ENCODE measurements at places on chromosomes 7 and 10.

- no peak for DNase-seq
Measured at GRCh38 chr10:11746883-11747539, 4.8 kb downstream of the ECHDC3 start.

DNA sequence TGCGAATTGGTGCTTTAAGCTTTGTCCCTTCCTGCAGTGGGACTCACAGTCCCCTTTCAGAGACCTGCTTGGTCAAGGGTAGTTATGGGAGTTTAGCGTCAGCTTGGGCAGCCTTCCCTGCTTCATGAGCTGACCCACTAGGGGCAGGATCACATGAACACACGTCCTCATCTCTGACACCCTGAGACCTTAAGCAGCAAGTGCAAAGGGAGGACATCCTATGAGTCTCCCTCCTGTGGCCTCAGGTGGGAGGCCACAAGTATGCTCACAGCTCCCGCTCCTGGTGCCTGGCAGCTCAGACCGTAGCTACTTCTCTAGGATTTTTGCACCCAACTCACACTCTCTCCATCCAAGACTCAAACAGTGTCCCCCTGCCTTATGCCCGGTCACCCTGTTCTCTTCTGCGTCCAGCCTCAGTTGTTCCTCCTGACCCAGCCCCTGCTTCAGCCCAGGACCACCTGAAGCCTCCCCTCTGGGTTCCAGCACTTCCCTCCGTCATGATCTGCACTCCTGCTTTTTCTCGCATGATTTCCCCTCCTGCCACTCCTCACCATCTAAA lies 136.6 kb upstream of the FAM20C start:
- no peak for DNase-seq

- DNase-seq = no peak
Measured at GRCh38 chr10:8389630-8390029, 335.1 kb downstream of the GATA3 start.

DNA sequence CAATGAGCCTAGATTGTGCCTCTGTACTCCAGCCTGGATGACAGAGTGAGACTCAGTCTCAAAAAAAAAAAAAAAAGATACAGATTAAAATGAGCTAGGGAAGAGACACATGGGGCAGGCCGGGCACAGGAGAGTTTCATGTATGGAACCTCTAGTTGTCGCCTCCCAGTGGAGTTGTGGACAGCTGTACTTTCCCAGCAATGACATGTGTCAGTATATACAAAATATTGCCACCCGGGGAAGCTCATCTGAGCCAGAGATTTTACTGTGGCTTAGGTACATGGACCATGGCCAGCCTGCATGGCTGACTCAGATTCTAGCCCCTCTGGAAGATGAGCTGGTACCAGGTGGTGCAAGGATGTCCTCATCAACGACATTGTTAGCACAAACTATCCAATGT lies 87.4 kb downstream of the COL26A1 start:
- DNase-seq = no peak

GRCh38 chr10:29119374-29119773 lies 169.5 kb upstream of the LYZL1 start:
- DNase-seq = no peak

GRCh38 chr10:65032867-65033769 lies 1511.9 kb downstream of the REEP3 start:
- DNase-seq = no peak

GRCh38 chr10:45470098-45471012 lies 96.3 kb downstream of the ALOX5 start:
- DNase-seq = no peak

DNA sequence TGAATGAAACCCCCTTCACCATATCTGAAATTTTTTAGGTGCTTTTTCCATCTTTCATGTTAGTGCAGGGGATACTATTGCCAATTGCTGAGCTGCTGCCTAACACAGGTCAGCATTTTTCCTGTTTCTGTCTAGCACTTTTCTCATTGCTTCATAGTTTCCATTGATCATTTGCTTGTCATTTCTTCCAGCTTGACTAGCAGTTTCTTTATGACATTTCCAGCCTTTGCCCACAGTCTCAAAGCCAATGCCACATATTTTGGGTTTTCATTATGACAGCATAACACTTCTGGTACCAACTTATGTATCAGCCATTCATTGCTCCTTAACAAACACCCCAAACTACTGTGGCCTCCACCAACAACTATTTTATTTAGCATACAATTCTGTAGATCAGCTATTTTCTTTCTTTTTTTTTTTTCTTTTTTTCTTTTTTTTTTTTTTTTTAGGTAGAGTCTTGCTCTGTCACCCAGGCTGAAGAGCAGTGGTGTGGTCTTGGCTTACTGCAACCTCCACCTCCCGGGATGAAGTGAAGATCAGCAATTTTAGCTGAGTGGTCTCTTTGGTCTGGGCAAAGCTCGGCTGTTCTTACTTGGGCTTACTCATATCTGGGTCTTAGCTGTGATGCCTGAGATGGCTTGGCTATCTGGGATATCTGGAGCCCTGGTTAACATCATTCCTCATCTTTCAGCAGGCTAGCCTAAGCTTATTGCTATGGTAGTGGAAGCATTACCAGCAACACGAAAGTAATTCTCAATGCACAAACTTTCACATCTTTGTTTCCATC lies 102.3 kb downstream of the EPC1 start:
- DNase-seq = no peak

DNA sequence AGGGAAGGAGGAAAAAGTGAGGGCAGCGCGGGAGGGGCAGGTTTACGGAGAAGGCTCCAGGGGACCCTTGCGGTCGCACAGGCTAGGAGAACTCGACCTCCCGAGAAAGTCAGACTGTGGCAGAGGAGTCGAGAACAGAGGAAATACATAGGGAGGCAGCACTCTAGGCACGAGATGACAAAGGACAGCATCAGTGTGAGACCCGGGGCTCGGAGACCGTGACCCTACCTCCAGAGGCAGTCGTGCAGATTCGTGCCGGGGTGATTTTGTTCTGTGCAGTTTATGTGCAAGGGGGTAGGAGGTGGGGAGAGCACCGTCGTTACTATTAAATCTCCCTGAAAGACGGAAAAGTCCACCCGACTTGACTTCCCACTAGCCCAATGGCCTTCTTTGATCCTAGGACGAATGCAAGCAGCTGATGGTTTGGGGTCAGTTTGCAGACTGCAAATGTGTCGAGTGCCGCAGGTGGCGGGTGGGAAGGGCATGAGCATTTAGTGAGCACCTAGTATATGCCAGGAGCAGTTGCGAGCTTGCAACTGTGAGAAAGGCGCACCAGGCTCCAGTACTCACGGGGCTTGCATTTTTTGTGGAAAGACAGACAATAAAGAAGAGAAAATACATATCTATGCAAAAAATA lies 674 bp upstream of the OSBPL3 start:
- DNase-seq = no peak

- DNase-seq = no peak
Measured at GRCh38 chr10:4670737-4671136, 155.3 kb upstream of the AKR1E2 start.

DNA sequence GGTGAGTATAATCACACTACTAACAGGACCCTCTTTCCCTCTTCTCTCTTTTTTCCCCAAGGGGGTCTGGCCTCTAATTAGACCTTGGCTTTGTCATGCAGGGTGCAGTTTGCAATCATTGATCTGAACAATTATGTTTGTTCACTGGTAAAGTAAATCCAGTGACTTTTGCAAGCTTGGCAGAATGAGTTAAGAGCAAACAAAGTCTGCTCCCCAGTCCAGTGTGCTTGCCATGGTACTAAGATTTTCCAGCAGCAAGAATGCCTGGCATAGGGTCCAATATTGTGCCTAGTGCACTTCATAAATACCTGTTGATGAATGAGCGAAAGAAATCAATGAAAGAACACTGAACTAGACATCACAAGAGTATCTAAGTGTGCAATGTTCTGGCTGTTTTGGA lies 43.9 kb downstream of the PLXDC2 start:
- DNase-seq = no peak

GRCh38 chr10:132740588-132740987 lies 45.4 kb downstream of the NKX6-2 start:
- no peak for DNase-seq

- no peak for DNase-seq
Measured at GRCh38 chr7:126702242-126703016, 550.3 kb downstream of the GRM8 start.

- no peak for DNase-seq
Measured at GRCh38 chr10:71964743-71965515, 734 bp downstream of the CHST3 start.

GRCh38 chr10:59384761-59385160 lies 22.4 kb upstream of the FAM13C start:
- no peak for DNase-seq

- no peak for DNase-seq
Measured at GRCh38 chr10:96325719-96326373, 21.6 kb downstream of the DNTT start.

- DNase-seq = no peak
Measured at GRCh38 chr7:22564511-22565045, 64.6 kb upstream of the STEAP1B start.

GRCh38 chr10:73920089-73920488 lies 9.2 kb downstream of the PLAU start:
- no peak for DNase-seq

DNA sequence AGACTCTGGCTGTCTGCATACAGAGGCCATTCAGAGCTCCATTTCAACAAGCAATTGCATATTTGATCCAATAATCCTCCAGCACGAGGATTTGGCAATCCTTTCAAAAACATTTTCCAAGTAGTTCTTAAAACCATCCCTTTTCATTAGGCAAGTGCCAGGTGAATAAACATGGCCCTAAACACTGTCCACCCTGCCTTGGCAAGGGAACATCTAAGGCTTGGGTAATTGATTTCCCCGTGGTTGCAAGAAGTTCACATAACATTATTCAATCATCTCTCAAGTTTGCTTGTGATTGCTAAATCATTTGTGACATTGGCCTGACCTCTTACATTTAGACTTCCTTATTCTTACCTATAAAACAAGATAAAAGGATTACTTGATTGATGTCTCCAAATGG lies 175.2 kb downstream of the CTTNBP2 start:
- DNase-seq = no peak

- DNase-seq = no peak
Measured at GRCh38 chr7:155373359-155374273, 75.9 kb downstream of the INSIG1 start.

DNA sequence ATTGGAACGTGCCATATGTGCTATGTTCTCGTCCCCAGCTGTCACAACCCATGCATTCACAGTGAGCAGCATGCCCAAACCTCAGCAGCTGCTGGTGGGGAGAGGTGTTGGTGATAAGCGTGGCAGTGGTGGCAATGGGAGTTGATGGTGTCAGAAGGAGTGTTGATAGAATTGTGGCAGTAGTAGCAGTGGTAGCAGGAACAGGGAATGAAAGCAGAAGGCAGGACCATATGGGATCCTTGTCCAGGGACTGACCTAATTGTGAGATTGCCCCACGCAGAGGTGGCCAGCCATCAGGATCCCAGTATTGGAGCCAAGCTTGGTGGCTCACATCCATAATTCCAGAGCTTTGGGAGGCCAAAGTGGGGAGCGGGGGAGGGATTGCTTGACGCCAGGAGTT lies 276.3 kb downstream of the GALNT17 start:
- DNase-seq = no peak

DNA sequence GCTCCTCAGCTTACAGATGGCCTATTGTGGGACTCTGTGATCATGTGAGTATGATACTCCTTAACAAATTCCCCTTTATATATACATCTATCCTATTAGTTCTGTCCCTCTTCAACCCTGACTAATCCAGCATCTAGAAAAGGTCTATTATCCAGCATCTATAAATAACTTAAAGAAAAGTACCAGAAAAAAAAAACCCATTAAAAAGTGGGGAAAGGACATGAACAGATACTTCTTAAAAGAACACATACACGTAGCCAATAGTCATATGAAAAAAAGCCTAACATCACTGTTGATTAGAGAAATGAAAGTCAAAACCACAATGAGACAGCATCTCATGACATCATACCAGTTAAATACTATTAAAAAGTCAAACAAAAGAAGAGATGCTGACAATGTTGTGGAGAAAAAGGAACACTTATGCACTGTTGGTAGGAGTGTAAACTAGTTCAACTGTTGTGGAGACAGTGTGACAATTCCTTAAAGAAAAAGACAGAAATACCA lies 549.5 kb upstream of the GRM3 start:
- DNase-seq = no peak

- DNase-seq = no peak
Measured at GRCh38 chr7:41869997-41870396, 167.1 kb upstream of the INHBA start.

DNA sequence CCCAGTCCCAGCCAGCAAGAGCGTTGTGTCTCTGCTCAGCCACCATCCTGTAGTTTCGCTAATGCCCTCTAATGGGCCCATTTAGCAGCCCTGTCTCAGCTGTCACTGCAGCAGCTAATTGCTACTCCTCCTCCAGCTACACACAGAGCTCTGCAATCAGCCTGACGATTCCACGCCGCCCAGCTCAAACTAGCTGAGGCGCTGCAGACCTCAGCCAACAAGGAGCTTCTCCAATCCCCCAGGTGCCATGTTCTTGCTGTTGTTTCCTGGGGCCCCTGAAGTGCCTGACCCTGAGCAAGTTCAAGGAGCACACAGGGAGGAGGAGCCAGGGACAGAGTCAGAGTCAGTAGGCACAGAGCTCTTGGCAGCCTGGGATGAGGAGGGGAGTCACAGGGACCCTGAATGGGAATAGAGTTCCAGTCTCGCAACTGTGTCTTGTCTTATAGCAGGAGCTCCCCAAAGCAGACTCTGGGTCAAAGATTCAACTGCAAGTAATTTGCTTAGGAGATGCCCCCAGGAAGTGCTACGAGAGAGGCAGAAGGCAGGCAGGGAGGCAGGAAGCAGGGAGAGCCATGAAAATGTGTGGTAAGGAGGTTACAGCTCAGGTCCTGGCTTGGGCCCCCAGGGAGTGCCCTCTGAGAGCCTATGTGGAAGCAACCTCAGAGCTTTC lies 135.8 kb upstream of the UNC5B start:
- no peak for DNase-seq

GRCh38 chr7:16926283-16926682 lies 44.5 kb upstream of the AGR3 start:
- DNase-seq = no peak

GRCh38 chr10:130463876-130464364 lies 327.7 kb downstream of the GLRX3 start:
- no peak for DNase-seq

- DNase-seq = no peak
Measured at GRCh38 chr7:129804890-129805719, 147.7 kb downstream of the UBE2H start.

DNA sequence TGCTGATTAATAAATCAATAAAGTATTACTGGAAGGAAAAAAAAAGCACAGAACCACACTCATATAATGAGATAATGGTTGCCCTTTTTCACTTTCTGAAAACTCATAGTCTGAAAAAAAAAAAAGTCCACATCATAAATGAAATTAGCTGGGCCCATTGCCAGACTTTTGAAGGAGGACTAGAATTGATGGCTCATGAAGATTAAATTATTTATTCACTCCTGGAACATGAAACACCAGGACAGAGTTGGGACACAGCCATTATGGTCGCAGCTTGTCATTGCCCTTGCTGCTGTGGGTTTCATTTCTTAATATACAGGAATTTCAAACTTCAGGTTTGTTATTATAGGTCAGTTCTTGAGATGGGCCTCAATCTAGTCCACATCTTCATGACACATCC lies 91.9 kb downstream of the CNTNAP2 start:
- no peak for DNase-seq

- DNase-seq = no peak
Measured at GRCh38 chr10:94607111-94607510, 61.5 kb downstream of the HELLS start.

GRCh38 chr10:33889371-33889770 lies 554.9 kb upstream of the NRP1 start:
- no peak for DNase-seq

Data from NCI-H187 treated with DMSO at 0.1 percent for 48 hours (cell line).